ENCODE measurements at places on chromosomes 12 and 14. TPM values are rescaled to one million over a fixed set of nuclear protein-coding genes. Genes with fewer than 3 reads are reported as not detected.

DNA sequence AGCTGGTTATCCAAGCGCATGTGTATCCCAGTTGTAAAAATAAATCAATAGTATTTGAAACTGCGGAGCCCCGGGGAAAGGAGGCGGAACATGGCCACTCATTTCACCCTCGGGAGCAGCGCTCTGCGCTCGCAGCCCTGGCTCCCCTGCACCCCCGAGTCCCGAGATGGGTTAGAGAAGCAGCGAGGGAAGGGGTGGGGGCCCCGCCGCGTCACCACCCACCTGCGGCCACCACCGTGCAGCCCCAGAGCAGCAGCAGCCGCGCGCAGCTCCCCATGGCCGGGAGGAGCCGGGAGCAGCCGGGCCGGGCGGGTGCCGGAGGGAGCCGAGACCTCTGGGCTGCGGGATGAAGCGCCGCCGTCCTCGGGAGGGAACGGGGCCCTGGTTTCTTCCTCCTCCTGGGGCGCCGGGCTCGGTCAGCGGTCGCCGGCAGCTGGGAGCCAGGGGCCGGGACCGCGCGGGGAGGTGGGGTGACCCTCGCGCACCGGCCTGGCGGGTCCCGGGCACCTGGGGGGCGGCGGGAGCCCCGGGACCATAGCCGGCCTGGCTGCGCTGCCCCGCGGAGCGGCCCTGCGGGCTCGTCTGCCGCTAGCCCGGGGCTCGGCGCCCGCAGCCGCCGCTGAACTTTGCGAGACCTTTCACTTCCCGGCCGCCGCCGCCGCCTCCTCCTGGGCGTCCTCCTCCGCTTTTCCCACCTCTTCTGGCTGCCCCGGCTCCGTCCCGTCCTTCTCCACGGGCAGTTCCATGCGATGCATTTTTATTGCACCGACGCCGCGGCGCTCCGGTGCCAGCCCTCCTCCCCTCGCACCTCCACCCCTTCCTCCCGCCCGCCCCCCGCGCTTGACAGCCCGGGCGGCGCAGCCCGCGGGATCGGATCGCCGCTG lies at the start of gene NTN4:
Gene NTN4, minus strand, starts transcription at position 732 of the 884 bp plus-strand sequence. Its CDS starts 455 bp downstream, at position 277.
- no peaks in the 10 kb centered on the region for H3K36me3 ChIP-seq
- H3K4me1 ChIP-seq: peaks cover 8% of the 10 kb centered on the region
- peak; percentile 47 for DNase-seq

DNA sequence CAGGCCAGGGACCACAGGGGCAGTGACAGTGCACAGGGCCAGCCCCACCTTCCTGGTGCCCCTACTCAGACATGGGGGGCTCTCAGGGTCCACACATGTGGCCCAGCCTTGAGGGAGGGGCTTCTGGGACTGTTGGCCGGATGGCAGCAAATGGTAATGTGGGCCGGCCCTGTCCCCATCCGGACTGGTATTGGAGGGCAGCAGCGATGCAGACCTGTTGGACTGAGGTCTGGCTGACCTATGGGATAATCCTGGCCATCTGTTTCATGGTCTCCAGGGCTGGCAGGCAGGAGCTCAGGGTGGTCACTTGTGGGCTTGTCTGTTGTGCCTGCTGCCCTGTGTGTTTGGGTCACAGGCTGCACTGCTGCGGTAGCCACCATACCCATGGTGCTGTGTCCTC lies 387.5 kb downstream of the TMEM121 start:
- no peak for DNase-seq
- H3K36me3 ChIP-seq: no peaks in the 10 kb centered on the region
- H3K27ac ChIP-seq: no peak overlapping the region
- H3K4me3 ChIP-seq: no peak overlapping the region
- no peaks in the 10 kb centered on the region for H3K4me1 ChIP-seq
- H3K27me3 ChIP-seq: no peaks in the 10 kb centered on the region

DNA sequence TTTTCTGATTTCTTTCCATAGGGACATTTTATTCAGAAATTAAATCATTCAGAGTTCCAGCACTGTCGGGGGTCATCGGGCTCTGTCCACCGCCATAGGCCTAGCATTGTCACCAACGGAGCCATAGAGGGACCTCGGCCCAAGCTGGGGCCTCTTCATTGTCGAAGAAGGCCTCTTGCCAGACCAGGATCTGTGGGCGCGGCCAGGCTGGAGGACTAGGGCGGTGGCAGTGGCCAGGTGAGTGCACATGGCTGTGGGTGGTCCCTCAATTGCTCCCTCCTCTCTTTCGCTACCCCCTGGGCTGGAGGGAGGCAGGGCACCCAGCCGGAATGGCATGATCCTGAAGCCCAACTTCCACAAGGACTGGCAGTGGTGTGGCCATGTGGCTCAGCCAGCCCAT lies 10.6 kb upstream of the SPSB2 start:
- no peak overlapping the region for H3K27ac ChIP-seq
- no peaks in the 10 kb centered on the region for H3K4me1 ChIP-seq
- H3K4me3 ChIP-seq: no peak overlapping the region

DNA sequence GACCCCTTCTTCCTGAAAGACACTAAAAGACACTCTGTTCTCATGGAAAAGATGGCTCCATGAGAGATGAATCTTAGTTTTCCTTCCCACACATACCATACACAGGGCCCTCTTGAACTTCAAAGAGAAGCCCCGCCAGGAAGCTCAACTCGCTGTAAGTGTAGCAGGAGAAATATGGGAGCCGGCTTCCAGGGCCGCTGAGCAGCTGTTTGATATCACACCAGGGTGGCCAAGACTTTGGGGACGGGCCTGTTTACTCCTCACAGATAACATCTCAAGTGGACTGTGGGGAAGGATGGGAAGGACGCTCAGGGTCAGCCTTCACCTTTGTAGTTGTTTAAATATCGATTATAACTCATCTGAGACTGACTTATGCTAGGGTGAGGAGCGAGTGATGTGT lies 235.5 kb upstream of the TBX3 start:
- H3K4me3 ChIP-seq: no peak overlapping the region
- H3K4me1 ChIP-seq: no peaks in the 10 kb centered on the region
- H3K27me3 ChIP-seq: no peaks in the 10 kb centered on the region
- no peak for DNase-seq
- no peaks in the 10 kb centered on the region for H3K36me3 ChIP-seq

DNA sequence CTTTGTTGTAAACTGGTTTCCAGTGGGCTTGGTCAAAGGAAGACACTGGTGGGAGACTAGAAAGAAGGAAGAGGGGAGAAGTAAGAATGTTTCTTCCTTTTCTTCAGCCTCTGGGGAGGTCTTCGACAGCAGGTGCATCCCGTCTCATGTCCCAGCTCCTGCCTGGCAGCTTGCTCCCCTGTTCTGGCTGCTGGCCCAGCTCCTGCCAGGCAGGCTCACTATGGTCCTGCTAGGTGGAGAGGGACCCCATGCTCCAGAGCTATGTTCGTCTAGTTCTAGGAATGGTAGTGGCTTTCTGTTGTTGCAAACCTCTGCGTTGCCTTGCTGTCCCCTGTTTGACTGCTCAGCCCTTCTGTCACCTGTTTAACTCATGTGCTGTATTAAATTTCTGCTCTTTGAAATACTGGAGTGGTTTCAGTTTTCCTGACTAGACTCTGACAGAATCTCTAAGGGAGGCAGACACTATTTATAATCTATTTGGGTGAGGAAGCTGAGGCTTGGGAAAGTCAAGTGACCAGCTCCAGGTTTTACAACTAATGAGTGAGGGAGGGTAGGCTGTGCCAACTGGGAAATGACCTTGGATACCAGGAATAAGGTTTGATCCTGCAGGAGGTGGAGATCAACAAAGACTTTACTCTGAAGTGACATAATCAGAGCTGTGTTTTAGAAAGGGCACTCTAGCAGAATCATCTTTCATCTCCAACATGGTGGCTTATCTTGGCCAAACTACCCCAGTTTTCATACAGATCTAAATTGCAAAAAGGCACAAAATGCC lies 94.7 kb upstream of the DDHD1 start:
- no peaks in the 10 kb centered on the region for H3K27me3 ChIP-seq
- no peaks in the 10 kb centered on the region for H3K4me1 ChIP-seq
- no peak overlapping the region for H3K27ac ChIP-seq
- no peak overlapping the region for H3K4me3 ChIP-seq
- DNase-seq: no peak

FOXM1 gene
- total RNA-seq: 32.3 TPM

DNA sequence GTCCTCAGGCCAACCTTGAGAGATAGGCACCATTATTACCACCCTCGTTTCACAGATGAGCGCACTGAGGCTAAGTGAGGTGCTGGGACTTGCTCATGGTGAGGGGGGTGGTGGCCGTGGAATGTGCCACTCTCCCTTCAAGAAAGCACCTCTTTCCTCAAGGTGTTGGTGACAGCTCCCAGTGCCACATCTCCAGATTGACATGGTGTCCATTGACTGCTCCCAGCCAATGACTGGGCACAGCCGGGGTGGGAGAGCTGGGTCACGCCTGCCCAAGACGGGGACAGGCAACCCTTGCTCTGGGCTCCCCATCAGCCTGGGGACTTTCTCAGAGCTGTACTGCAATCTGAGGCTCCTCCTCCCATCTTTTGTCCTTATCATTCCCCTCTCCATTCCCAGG lies 21.0 kb upstream of the MYL2 start:
- DNase-seq: no peak
- H3K4me3 ChIP-seq: no peak overlapping the region
- no peaks in the 10 kb centered on the region for H3K27me3 ChIP-seq

DNA sequence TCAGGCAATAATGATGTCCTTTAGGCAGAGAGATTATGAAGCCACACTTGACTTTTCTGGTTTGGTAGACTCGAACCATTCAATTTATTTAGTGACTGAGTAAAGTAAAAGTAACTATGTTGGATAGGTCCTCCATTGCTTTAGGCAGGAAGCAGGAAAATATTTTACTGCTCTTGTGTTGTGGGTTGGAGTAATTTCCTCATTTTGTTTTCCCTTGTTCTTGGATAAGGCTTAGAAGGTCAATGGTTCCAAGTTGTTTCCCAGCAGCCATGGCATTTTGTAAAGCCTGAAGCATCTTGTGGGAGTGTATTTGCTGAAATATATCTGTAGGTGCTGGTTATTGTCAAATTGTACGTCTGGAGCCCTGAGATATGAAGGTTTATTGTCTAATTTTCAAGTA lies 161.2 kb upstream of the SLC38A2 start:
- no peak for DNase-seq
- no peaks in the 10 kb centered on the region for H3K36me3 ChIP-seq
- no peaks in the 10 kb centered on the region for H3K4me1 ChIP-seq
- H3K4me3 ChIP-seq: no peak overlapping the region
- no peak overlapping the region for H3K27ac ChIP-seq

PTHLH gene
- 0.47 TPM for total RNA-seq

CD163 gene
- 67.5 TPM for total RNA-seq

DNA sequence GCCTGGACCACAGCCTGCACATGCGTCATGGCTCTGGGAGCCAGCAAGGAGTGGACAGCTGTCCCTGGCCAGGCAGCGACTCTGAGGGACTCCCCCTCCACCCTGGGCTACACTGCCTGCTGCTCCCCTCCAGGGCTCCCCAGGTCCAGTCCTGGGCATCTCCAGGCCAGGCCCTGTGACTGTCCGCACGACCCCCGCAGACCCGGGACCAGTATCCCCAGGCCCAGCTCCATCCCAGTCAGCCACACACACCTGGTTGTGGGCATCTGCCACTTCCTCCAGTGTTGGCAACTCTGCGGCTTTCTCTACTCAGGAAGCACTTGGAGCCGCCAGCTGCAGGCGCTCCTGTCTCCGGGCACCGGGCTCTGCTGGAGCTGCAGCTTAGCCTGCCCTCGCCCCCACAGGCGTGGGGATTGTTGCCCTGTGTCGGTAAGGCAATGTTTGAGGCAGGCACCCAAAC lies 2.4 kb downstream of the ULK1 start:
- H3K27me3 ChIP-seq: no peaks in the 10 kb centered on the region
- H3K36me3 ChIP-seq: no peaks in the 10 kb centered on the region
- H3K4me3 ChIP-seq: no peak overlapping the region
- H3K4me1 ChIP-seq: peaks cover 25% of the 10 kb centered on the region

KCNMB4 gene
- 7.1 TPM for total RNA-seq

DNA sequence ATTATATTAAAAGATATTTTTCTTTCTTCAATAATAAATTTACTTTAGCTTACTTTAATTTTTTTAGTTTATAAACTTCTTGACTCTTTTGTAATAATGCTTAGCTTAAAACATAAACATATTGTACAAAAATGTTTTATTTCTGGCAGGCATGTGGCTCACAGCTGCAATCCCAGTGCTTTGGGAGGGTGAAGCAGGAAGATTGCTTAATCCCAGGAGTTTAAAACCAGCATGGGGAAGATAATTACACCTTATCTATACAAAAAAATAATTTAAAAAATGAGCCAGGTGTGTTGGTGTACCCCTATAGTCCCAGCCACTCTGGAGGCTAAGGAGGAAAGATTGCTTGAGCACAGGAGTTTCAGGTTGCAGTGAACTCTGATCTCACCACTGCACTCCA lies 120.7 kb downstream of the GPHN start:
- H3K27me3 ChIP-seq: no peaks in the 10 kb centered on the region
- no peaks in the 10 kb centered on the region for H3K36me3 ChIP-seq
- no peak overlapping the region for H3K27ac ChIP-seq
- no peak overlapping the region for H3K4me3 ChIP-seq
- no peak for DNase-seq

GRCh38 chr14:100332071-100332639 lies 9.0 kb downstream of the SLC25A47 start:
- no peak for DNase-seq
- H3K4me3 ChIP-seq: no peak overlapping the region
- no peaks in the 10 kb centered on the region for H3K36me3 ChIP-seq
- no peaks in the 10 kb centered on the region for H3K4me1 ChIP-seq
- no peak overlapping the region for H3K27ac ChIP-seq

DNA sequence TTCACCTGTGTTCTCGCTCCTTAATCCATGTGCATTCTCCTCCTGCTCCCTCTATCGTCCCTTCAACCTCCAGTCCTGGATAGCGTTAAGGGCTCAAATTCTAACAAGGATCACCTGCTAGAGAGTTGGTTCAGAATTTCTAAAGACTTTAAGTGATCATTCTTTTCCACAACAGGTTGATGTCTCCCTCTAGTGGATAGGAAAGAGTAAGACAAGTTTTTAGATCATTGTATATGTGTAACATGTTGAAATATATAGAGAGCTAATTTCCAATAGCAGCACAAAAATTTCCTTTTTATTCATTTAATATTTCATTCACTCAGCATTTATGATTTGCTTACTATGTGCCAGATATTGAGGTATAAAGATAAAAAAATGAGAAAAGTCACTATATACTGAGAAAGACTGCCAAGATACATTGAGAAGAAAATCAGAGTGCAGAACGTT lies 9.3 kb upstream of the ESR2 start:
- H3K36me3 ChIP-seq: no peaks in the 10 kb centered on the region
- H3K4me1 ChIP-seq: no peaks in the 10 kb centered on the region
- no peaks in the 10 kb centered on the region for H3K27me3 ChIP-seq
- no peak for DNase-seq
- H3K27ac ChIP-seq: no peak overlapping the region
- no peak overlapping the region for H3K4me3 ChIP-seq
